Tibial nerve (tissue), 4 donors: ENCODE measurements at places on chromosomes 7 and 10.
A peak's percentile ranks its signal among the peaks of the same experiment; 100 is the strongest.

- DNase-seq: no peak
Measured at GRCh38 chr7:70775570-70776156, 356.3 kb upstream of the GALNT17 start.

- no peak for DNase-seq
Measured at GRCh38 chr7:140656548-140657515, 15.9 kb upstream of the ADCK2 start.

DNA sequence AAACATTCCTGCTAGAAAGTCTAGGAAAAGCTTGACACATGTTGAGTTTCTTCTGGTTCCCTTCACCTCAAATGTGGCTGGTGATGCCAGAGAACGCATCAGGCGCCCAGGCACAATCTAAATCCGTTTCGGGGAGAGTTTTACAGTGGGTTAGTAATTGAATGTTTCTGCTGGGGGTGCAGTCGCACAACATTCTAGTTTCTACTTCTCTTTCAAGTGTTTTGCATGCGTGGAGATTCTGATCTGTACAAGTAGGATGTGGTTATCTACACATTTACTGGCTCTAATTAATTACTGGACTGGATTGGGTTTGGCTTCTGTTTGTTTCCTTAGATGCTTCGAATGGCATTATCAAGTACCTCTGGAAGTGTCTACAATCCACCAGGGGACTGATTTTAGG lies 173.8 kb downstream of the TMEM26 start:
- DNase-seq: no peak

- DNase-seq: no peak
Measured at GRCh38 chr7:106466867-106467266, 182.1 kb upstream of the NAMPT start.

DNA sequence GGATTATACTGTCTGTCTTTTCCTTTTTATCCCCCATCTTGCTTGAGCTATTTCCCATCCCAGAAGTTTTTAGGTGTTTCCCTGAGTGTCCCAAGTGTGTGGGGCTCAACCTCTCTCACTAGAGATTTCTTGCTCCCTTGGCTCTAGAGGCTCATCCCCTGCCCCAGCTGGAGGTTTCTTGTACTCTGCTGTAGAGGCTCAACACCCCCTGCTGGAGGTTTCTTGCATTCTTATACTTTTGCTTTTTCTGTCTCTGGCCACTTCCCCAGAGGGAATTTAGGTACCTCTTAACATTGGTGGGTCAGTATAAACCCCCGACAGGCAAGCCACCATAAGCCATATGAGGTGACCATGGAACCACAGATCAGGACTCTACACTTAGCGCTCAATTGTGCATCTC lies 114.2 kb upstream of the FAM3C start:
- no peak for DNase-seq

DNA sequence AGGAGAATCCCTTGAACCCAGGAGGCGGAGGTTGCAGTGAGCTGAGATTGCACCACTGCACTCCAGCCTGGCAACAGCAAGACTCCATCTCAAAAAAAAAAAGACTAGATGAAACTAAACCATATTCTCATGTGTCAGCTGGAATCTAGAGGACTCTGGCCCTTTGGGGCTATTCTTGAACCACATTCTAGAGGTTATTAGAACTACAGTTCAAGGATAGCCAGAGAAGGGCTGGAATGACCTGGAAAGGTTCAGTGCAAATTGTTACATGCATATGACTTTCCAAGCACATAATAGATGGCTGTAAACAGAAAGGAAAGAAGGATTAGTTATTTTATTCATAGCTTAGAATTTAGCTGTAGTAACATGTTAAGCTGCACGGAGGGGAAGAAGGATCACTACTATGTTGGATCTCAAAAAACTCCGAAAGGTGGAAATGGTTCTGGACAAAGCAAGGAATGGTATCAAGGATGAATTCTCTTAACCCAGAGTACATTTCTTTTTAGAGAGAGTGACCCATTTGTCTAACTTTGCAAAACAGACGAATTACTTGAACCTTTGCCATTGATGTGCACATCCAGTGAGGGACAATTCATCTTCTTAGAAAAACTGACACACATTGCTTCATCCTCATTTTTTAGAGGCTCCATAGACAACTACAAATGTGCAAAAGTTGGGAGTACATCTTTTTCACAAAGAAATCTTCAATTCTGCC lies 124.0 kb upstream of the SAMD8 start:
- peak; percentile 26 for DNase-seq

- DNase-seq: no peak
Measured at GRCh38 chr10:87750817-87751216, 67.2 kb downstream of the ATAD1 start.

DNA sequence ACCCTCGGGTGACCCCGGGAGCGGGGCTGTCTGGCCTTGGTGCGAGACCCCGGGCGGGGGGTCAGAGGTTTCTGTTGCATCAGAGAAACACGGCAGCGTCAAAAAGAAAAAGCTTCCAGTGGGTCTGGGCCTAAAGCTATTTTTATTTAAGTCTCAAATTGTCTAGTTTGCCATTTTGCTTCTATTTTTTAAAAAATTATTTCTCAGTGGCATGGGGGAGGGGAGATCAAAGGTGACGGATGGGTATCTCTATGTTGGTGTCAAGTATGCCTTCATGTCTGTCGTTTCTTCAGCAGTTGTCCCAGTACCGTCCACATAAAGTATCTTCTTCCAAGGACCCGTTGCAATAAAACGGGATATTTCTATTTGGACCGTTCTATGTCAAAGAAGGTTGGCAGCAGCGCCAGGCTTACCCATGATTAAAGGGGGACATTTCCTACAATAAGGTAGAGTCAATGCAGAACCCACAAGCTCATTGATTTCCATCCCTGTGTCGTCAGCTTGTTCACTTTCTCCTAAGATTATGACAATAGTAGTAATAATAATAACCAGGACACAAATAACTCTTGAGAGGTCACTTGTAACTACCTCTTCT lies 26.0 kb upstream of the VAX1 start:
- DNase-seq: no peak

DNA sequence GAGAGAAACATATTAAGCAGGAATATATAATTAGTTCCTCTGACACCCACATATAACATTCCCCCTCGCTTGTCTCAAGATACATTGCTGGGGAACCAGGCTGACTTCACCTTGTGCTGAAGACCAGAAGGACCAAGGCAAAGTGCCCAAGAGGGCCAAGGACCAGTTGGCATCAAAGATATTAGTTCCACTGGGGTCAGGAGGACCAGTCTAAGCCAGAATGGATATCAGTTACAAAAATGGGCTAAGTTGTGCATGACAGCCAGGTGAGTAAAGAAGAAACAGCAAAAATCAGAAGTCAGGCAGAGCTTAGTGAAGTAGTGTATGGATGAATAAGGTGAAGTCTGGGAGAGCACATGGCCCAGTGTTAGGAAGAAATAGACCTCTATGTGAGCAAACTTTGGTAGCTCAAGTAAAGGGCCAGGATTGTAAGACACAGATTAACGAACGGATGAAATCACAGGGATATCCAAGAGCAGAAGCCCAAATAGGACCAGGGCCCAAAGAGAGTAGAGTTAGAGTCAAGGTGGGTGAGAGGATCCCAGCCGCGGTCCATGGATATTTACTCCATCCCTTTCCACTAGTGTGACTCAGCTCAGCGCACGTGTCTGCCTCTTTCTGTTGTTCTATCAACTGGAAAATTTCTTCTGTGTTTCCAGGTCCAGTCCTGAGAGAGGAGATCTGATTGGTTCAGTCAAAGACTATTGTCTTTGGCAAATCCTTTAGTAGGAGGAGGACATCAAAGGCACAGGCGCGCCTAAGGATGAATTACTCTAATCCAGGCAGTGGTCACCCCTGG lies 5.0 kb downstream of the CALD1 start:
- peak; percentile 18 for DNase-seq

DNA sequence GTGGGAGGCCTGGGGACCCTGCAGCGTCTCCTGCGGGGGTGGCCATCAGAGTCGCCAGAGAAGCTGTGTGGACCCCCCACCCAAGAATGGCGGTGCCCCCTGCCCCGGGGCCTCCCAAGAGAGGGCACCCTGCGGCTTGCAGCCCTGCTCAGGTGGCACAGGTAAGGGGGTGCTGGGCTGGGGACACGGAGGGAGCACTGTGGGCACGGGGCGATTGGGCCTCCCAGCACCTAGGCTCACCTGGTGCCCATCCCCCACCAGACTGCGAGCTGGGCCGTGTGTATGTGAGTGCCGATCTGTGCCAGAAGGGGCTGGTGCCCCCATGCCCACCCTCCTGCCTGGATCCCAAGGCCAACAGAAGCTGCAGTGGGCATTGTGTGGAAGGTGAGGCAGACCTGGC lies 29.6 kb upstream of the ZNF467 start:
- no peak for DNase-seq

DNA sequence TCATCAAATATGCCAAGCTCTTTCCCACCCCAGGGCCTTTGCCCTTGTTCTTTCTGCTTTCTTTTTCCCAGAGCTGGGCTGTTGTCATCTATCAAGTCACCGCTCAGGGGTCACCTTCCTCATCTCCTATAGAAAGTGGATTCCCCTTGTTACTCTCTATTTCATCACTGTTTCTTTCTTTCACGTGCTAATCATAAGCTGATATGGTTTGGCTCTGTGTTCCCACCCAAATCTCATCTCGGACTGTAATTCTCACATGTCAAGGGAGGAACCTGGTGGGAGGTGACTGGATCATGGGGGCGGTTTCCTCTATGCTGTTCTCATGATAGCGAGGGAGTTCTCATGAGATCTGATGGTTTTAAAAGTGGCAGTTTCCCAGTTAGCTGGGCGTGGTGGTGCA lies 17.0 kb upstream of the TIAL1 start:
- DNase-seq: no peak

- no peak for DNase-seq
Measured at GRCh38 chr7:128963327-128963757, 25.6 kb downstream of the IRF5 start.
